ENCODE measurements at places on chromosomes 2 and 18.

DNA sequence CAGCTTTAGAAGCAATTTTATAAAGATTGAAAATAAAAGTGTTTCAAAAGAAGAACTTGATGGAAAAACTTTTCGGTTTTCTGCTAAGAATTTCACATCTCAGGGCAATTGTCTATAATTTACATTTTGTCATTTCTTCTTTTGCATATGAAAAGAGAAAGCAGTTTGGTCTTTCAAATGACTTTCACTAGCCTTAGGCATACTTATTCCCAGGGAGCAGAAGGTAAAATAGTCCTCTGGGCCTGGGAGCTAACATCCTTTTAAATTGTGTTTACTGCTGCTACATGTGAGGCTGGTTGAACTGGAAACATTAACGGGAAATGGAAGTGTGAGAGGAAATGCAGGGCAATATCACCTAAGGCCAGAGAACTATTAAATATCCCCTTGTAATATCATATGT lies 37.1 kb downstream of the MYO3B start:
- no peak for DNase-seq

DNA sequence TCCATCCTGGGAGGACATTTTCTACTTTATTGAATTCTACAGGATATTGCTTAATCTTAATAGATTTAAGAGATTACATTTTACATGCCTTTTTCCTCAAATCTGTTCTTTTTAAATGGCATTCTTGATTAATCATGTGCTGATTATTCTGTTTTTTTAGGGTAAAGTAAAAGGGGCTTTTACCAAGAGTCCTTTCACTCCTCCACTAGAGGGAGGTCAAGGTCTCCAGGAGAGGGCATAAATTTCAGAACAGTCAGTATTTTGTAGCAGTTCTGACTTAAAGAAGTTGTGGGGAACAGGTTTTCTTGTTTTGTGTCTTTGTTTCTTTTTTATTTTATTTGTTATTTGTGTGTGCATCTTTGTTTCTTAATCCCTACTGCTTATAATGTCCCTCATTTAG lies 25.4 kb downstream of the WDR75 start:
- peak; percentile 34 for DNase-seq

DNA sequence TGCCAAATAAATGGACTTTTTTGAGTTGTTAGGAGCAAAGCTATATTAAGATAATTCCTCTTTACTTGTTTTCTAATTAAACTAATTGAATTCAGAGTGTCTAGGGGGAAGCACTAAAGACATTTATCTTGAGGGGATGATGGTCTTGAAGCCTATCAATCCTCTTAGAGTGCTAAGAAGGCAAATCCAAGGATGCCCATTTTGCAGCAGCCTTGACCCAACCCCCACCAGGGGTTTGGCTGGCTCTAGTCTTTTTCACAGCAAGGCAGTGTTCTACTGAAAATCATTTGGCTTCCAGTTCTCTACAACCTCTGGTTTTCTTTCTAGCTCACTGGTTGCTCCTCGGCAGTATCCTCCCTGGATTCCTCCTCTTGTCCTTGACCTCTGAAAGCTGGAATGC lies 6.5 kb upstream of the RAX start:
- peak; percentile 80 for DNase-seq

- DNase-seq: no peak
These were observed 59.5 kb upstream of the IGFBP5 start for GRCh38 chr2:216754812-216755211.

GRCh38 chr18:73784853-73785252 lies 362.8 kb downstream of the FBXO15 start:
- DNase-seq: no peak

GRCh38 chr2:216286616-216287231 lies 85.6 kb downstream of the MARCHF4 start:
- DNase-seq: no peak

- DNase-seq: no peak
These were observed 420 bp downstream of the PIGN start for GRCh38 chr18:62186499-62186773.

- DNase-seq: no peak
These were observed 375.2 kb upstream of the SPHKAP start for GRCh38 chr2:228556717-228557116.

DNA sequence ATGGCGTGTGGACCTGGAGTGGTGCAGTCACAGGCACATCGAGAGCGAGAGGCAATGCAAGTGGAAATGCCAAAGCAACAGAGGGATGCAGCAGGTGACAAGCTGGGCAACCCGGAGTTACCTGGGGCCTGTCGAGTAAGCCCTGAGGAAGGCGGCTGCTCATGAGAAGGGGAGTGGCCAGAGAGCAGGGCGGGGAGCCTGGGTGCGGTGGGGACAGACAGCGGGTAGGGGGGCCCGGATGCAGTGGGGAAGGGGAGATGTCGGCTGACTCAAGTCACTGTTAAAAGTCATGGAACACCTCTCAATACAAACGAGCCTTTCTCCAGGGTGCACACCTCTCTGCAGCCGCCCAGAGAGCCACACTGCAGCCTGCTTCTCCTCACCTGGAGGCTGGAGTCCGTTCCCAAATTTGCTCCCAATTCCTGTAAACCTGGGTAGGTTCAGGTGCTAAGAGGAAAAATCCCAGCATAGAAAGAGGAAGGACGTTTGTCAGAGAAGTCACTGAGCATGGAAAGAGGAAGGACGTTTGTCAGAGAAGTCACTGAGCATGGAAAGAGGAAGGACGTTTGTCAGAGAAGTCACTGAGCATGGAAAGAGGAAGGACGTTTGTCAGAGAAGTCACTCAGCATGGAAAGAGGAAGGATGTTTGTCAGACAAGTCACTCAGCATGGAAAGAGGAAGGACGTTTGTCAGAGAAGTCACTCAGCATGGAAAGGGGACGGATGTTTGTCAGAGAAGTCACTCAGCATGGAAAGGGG lies 71.7 kb upstream of the TWIST2 start:
- DNase-seq: no peak

GRCh38 chr2:40488101-40488601 lies 36.3 kb upstream of the SLC8A1 start:
- DNase-seq: peak; percentile 36

DNA sequence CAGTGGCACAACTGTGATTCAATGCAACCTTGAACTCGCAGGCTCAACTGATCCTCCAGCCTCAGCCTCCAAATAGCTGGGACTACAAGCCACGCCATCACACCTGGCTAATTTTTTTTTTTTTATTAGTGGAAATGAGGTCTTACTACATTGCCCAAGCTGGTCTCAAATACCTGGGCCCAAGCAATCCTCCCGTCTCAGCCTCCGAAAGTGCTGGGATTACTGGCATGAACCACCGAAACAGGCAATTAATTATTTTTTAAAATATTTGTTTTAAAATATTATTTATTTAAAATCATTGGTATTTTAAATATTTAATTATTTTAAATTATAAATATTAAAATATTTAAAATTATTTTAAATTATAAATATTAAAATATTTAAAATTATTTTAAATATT lies 24.5 kb downstream of the SRBD1 start:
- DNase-seq: no peak

- DNase-seq: no peak
These were observed 8.5 kb downstream of the DSC1 start for GRCh38 chr18:31154181-31154580.

DNA sequence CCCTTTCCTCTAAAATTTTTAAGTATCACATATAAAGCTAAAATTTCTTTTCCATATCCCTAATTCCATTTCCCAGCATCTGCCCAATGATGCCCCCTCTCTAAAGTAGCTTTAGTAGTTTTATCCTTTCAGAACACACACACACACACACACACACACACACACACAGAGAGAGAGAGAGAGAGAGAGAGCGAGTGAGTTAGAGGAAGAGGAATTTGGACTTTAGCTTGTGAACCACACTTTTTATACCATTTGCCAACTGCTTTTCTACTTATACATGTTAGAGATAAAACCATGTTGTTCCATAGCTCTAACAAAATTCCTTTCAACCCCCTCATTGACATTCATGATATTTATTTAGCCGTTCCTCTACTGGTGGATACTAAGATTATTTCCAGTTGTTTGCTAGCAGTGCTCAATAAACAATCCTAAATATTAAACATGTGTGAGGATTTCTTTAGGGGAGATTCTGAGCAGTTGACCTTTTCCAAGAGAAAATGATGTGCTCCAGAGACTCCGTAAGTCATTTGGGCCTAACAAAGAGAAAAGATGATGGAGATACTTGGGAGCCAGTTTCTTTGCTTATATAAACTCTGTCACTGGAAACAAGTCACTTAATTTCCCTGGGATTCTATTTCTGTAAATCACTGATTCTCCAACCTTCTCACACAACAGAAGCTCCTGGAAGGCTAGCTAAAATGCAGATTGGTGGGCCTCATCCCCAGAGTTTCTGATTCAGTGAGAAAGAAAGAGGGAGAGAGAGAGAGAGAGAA lies 229.7 kb upstream of the SP5 start:
- no peak for DNase-seq

- no peak for DNase-seq
These were observed 12.0 kb downstream of the NEDD4L start for GRCh38 chr18:58055890-58056558.

- no peak for DNase-seq
These were observed 229.9 kb downstream of the TTC32 start for GRCh38 chr2:19671916-19672315.

DNA sequence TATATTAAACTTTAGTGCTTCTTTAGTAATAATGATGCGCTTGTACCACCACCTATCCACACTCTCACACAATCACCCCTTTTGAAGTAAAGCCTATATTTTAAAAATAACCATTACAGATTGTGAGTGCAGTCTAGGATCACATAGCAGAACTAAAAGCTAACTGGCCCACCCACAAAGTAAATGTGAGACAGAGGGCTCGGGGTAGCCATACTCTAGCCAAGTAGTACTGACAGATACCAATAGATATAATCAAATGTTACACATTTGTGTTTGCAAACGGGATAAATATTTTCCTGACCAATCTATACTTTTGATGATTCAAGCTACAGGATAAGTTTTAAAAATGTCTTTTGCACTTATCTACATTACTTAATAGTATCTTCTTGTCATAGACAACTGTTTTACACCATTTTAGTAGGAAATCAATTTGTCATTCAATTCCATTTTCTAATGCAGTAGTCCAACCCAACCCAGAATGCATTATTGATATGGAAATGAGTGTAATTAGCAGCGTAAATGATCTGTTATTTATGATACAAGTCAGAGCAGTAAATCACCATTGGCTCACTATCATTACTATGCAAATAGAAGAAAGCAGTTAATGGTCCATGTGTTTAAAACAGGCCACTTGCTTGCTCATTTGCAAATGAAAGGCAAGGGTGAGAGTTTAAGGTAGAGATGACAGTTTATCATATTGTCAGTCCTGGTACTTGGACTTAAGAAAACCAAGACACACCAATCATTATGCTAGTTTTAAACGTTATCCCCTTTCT lies 111.8 kb downstream of the ERBB4 start:
- no peak for DNase-seq

DNA sequence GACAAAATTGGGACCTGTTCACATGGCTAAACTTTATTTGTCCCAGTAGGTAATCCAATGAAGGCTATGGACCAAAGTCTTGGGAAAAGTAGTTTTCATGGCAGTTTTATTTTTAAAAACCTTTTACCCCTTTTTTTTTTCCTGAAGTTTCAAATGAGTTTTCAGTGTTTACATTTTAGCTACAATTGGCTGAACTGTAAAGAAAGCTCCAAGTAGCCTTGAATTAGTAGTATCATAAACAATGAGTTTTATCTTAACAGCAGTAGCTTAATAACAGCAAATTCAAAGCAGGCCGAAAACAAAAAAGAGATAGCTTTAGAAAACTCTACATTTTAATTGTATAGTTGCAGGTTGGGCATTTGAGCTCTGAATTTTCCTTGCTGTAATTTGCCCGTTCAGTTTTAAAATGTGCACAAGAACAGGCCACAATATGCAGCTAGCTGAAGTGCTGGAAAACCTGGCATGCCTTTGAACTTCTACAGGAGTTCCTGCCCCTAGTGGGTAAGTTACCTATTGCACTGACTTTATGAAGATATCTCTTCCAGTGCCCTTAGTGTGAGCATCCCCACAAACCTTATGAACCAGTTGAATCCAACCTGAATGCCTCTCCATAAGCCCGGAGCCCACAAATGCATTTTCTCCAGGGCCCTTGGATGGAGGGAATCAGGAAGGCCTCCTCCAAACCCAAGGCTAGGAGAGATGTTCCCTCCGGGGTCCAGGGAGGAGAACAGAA lies 106.7 kb downstream of the XRCC5 start:
- DNase-seq: peak; percentile 39

- DNase-seq: peak; percentile 74
These were observed 47.0 kb downstream of the UGP2 start for GRCh38 chr2:63888490-63889402.

DNA sequence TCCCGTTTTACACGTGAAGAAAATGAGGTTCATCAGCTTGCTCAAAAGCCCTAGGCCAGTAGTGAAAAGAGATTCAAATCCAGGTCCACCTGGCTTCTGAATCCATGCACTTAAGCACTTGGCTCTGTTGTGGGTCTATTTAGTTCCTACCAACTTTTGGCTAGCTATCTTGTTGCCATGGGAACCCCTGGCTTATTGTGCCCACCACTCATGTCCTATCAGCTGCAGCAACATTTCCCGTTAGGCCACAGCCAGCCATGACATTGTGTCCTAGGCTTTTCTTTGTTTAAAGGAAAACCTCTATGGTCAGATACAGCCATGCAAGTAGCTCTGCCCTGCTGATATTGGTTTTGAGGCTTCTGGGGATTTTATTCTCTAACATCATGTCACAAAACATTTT lies 49.8 kb downstream of the PLEK start:
- DNase-seq: no peak

DNA sequence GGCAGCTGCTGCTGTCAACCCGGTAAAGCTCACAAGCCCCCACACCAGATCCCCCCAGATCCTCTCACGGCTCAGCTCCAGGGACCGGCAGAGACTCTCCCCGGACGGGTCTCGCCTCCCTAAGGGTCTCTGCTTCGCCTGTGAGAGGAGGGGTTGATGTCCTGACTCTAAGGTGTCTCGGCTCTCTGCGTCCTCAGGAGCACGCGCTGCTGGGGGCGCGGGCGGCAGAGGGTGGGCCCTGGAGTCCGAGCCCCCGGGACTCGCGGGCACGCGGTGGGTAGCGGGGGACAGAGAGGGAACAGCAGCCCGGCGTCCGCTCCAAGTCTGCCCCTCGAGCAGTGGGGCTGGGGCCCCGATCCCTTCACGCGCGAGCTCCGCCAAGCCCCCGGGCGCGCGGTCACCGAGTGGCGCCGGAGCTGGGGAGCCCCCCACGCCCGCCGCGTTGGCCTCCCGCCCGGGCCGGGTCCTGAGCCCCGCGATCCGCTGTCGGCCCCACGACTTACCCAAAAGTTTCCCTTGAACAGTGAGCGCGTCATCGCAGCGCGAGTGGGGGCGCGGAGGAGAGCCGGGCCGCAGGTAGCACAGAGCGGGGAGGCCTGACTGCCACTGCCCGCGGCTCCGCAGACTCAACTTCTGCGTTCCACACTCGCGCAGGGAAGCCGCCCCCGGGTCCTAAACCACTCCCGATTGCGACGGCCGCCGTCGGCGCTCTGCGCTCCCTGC lies at the start of gene PSTPIP2:
PSTPIP2 (minus strand) TSS at position 608 of the 723 bp plus-strand sequence; CDS start at position 536, 72 bp downstream.
- DNase-seq: peak; percentile 82

DNA sequence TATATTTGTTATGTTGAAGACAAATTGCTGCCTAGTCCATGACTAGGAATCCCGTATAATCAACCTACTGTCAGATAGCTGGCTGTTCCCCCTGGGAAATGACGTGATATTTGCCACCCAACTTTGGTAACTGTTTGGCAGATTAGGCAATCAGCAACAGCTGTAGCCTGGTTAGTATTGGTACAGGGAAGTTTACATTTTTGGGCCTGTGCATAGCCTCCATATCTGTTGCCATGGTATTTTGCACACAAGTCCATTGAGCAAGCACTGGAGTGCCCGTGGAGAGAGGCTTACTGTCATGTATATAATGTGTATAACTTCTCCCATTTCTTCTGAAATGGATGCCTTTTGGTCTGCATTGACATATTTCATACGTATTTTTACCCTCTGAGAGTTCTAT lies 27.7 kb downstream of the BIRC6 start:
- no peak for DNase-seq

GRCh38 chr2:198065322-198065721 lies 260.9 kb downstream of the PLCL1 start:
- DNase-seq: no peak

Measured in D341Med (cell line).